ENCODE measurements at places on chromosomes 12 and 14.

DNA sequence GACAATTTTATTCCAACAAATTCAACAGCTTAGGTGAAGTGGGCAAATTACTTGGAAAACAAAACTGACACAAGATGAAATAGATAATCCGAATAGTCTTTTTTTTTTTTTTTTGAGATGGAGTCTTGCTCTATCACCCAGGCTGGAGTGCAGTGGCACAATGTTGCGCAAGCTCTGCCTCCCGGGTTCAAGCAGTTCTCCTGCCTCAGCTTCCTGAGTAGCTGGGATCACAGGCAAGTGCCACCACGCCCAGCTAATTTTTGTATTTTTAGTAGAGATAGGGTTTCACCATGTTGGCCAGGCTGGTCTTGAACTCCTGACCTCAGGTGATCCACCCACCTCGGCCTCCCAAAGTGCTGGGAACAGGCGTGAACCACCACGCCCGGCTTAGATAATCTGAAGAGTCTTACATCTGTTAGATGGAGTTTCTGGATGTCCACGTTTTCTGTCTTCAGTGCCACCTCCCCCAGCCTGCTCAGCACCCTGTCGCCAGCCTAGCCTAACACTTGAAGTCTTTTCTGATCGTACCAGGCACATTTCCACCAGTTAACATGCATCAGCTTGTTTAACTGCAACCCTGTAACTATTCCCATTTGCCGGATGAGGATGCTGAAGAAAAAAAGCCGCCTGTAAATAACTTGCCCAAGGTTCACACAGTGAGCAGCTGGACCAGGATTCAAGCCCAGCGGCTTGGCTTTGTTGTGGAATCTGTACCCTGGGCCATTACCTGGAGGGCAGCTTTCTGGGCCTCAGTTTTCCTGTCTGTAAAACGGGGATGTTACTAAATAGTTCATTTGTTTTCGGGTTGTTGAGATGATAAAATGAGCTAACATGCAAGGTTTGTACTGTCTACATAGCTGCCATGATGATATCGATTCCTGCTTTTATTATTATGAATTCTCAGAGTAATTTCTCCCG is 26.4 kb downstream of the FBRSL1 start:
- no peak for DNase-seq

- no peak for DNase-seq
Observed at GRCh38 chr14:96120392-96120791, 81.2 kb downstream of the C14orf132 start.

DNA sequence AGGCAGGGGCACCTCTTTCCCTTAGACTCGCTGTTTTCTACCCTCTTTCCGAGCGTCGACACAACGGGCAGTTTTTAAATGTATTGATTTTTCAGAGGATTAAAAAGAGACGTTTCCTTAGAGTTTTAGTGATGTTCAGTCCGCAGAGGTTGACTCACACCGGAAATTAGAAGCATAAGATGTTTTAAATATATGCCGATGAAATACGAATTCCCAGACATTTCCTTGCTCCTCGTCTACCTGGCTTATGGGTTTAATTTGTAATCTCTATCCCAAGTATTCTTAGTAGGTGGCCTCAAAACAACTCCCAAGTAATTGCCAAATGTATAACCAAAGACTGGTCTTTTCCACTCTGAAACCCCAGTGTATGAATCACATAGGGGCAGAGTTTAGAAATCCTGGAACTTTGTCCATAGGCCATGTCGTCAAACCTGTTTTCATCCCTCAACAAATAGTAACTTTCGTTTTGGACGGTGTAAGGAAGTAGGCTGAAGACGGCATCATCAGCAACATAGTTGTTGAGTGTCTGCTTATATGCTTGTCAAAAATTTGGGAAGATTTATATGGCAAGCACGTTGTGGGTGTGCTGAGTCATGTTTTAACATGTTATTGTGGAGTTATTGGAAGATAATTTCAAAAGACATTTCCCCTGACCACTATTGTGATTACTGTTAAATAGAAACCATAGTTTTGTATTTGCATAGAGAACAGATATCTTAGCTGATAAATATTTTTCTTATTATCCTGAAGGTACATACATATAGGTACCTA is 824 bp downstream of the TBK1 start:
- DNase-seq = no peak

GRCh38 chr12:130027798-130028197 is 124.0 kb upstream of the TMEM132D start:
- DNase-seq = no peak

DNA sequence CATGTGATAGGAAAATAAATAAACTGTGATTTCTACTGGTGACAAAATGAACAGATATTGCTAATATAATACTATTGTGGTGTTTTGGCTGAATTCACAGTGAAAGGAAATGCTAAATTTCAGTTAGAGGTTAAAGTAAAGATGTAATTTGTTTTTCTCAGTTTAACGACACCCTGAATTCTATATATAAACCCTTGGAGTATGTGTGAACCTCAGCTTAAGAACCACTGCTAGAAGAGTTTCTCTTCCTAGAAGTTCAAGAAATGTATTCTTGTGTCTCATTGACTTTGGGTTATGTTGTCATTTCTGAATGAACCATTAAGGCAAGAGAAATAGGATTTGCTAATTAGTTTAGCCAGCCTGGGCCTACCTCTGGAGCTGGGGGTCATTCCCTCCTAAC is 8.2 kb downstream of the FBXO34 start:
- no peak for DNase-seq

DNA sequence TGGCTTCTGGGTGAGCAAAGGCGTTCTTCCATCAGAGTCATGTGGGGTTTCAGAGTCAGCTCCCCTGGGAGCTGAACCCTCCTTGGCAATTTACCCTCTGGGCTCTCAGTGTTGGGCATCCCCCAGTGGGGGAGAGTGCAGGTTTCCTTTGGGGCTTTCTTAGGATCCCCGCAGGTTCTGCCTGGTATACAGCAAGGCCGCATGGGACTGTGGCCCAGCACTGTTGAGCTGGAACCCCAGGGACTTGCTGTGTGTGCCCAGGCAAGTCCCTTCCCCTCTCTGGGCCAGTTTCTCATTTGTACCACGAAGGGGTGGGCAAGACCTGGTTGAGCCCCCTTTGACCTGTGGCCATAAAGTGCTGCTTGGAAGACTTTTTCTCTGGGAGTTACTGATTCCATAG is 5.5 kb downstream of the FAM181A start:
- DNase-seq = no peak

- no peak for DNase-seq
Observed at GRCh38 chr12:123041042-123041531, 60.6 kb downstream of the ARL6IP4 start.

GRCh38 chr12:104181313-104181712 is 34.3 kb upstream of the TXNRD1 start:
- no peak for DNase-seq

GRCh38 chr12:14948672-14949071 is 10.3 kb upstream of the ERP27 start:
- no peak for DNase-seq

GRCh38 chr12:6774499-6775062 is 2.3 kb downstream of the LAG3 start:
- peak; percentile 62 for DNase-seq

DNA sequence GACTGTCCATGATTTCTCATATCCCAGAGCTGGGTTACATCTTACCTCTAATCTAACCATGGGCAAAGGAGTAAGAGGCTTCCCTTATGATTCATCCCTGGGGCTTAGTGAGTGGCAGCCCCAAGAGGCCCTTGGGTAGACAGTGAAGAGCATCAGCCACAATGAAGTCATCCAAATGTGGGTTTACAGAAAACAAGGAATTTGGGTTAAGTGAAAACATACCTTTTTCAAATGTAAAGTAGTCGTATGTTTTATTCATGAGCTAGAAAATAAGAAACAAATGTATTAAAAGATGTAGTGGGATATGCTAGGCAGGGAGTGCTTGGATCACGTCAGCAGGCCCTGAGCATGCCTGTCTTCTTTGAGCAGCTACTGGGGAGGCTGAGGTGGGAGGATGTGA is 54.0 kb upstream of the ELK3 start:
- no peak for DNase-seq

DNA sequence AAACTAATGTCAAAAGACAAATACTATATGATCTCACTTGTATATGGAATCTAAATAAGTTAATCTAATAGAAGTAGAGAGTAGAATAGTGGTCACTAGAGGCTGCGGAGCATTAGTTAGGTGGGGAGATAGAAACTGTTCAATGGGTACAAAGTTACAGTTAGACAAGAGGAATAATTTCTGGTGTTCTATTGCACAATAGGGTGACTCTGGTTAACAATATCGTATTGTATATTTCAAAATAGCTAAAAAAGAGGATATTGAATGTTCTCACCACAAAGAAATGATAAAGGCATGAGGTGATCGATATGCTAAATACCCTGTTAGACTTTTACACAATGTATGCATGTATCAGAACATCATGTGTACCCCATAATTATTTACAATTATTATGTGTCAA is 42.9 kb downstream of the IGF1 start:
- no peak for DNase-seq

DNA sequence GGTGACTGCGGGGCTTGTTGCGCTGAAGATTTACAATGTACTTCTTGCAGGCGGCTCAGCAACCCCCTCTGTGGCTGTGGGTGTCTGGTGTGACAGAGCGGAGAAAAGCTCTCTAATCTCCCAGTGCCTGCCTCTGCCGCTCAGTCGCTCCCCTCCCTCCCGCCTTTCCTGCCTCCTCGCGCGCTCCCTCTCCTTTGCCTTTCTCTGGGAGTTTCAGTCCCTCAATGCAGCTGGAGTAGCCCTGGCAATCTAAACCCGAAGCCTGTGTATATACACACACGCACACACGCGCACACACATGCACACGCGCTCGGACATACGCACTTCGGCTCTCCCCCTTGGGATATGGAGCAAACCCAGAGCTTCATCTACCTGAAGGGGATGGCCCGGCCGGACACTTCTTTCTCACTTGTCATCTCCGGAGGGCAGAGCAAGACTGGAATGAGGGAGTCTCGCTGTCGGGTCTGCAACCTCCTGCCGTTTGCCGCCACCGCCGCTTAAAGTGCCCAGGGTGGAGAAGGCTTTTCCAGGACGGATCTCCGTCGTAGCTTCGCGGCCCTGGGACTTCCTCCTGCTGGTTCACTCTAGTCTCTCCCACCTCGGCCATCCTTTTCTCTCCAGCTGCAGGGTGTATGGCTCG is 599 bp upstream of the TRHDE start:
- no peak for DNase-seq

- DNase-seq = no peak
Observed at GRCh38 chr12:94704452-94705306, 54.3 kb upstream of the TMCC3 start.

- no peak for DNase-seq
Observed at GRCh38 chr12:110809149-110809548, 37.6 kb upstream of the CCDC63 start.

DNA sequence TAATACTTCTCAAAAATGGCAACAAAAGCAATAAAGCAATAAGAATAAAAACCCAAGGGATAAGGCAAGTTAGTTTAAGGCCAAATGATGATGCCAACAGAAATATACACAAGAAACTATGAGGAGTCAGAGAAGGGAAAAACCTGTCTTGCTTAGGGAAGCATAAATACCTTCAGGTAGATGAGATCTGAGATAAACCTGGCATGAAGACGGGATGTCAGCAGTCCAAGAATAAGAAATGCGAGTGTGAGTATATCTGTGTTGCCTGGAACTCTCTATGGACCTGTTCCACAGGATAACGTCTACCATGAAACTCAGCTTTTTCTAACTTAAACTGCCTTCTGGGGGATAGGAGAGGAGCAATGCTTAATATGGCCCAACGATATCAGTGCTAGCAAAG is 30.6 kb downstream of the KCNH5 start:
- no peak for DNase-seq
